ENCODE measurements at places on chromosomes 1 and 21.

GRCh38 chr1:202187697-202188407, 5.7 kb upstream of the LGR6 start:
- no peak for DNase-seq

DNA sequence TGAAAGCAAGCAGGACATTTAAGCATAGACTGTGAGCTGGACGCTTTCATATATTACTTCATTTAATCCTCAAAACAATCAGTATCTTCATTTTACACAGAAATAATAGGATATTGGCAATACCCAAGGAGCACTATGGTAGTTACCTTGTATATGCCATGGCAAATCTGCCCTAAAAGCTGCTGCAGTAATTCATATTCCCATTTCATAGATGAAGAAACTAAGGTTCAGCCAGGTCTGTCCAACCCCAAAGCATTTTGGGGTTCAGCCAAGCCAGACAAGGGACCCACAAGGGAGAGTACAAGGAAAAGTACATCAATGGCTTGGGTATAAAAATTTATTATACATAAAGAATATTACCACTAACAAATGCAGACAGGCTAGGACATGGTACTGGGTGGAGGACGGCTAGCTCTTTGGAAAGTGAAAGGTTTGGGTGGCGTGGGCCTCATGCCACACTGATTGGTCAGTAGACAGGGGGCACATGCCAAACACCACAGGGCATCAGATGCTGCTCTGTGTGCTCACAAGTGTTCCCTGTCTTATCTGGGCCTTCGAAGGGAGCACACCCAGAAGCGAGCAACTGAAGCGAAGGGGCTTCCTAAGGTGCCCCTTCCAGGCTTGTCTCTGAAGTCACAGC, 23.9 kb upstream of the PTAFR start:
- no peak for DNase-seq

- DNase-seq, result no peak
These were observed 3.9 kb downstream of the PKLR start for GRCh38 chr1:155297384-155297783.

GRCh38 chr1:12460121-12460520, 157.9 kb downstream of the DHRS3 start:
- no peak for DNase-seq

- DNase-seq, result no peak
These were observed 104.6 kb upstream of the LBR start for GRCh38 chr1:225532240-225532944.

DNA sequence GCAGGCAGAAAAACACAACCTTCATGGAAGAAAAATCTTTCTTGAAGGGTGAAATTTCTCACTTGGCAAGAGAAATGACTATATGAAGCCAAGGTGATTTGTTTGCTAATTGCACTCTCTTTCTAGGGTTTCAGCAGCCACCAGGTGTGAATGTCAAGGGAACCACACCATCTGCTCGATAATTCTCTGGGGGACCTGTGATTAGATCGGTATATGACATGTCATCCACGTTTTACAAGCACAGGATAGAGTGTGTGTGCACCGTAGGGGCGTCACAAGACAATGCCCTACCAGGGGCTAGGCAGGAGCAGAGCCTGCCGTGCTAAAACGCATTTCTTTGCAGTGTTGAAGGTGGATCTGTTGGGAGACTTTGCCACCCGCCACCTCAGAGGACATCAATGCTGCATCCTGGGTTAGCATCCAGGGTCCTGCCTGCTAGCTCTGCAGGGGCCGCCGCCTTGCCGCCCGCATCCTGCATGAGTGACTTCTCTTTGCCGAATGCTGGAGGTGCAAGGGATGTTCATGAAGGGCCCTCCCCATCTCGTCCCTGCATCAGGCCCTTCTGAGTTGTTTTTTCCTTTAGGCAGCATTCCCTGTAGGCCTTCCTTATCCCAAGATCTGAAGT, 37.8 kb upstream of the CCSAP start:
- DNase-seq, result no peak

GRCh38 chr1:23132033-23132432, 36.6 kb downstream of the LUZP1 start:
- no peak for DNase-seq

DNA sequence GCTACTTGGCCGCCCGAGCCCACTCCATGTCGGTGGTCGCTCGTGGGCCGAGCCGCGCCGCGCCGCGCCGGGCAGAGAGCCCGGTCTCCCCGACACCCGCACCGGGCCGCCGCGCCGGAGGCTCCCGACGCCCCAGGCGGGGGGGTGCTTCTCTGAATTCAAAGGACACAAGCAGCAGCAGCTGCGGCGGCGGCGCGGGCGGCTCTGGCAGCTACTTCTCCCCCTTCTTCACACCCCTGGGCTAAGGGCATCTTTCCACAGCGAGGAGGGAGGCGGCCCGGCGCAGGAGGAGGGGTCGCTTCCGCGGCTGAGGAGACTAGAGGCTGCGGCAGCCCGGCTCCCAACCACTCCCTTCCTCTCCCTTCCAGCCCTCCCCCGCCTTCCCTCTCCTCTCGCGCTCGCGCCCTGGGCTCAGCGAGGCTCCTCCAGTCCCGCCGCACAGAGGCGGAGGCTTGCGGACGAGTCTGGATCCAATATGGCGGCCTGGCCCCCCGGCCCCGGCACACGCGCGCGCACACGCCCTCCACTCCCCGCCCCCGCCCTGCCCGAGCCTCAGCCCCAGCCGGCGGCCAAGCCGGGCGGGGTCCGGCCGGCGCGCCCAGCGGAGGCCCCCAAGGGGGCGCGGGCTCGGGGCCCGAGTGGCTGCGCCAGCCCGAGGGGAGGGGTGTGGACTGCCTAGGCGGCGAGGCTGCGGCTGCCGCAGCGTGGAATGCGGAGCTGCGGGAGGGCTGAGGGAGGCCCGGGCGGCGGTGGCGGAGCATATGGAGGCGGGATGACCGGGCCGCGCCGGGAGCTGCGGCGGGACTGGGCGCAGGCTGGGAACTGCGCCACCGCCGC, at the start of gene CDC42BPA:
TSS of gene CDC42BPA (minus strand) at position 477 of the 837 bp plus-strand sequence. CDS start 1,310 bp downstream, outside the sequence.
- DNase-seq, result peak; percentile 93

GRCh38 chr1:229360420-229360819, 17.6 kb upstream of the CCSAP start:
- no peak for DNase-seq

GRCh38 chr1:61426254-61426653, 298.7 kb downstream of the TM2D1 start:
- DNase-seq, result no peak

GRCh38 chr1:22854688-22855565, 117.7 kb downstream of the LACTBL1 start:
- no peak for DNase-seq
